NCI-H1105 (cell line): ENCODE measurements at places on chromosomes 5 and 9.

- DNase-seq, result no peak
These were observed 64.2 kb downstream of the CFAP77 start for GRCh38 chr9:132474253-132474652.

DNA sequence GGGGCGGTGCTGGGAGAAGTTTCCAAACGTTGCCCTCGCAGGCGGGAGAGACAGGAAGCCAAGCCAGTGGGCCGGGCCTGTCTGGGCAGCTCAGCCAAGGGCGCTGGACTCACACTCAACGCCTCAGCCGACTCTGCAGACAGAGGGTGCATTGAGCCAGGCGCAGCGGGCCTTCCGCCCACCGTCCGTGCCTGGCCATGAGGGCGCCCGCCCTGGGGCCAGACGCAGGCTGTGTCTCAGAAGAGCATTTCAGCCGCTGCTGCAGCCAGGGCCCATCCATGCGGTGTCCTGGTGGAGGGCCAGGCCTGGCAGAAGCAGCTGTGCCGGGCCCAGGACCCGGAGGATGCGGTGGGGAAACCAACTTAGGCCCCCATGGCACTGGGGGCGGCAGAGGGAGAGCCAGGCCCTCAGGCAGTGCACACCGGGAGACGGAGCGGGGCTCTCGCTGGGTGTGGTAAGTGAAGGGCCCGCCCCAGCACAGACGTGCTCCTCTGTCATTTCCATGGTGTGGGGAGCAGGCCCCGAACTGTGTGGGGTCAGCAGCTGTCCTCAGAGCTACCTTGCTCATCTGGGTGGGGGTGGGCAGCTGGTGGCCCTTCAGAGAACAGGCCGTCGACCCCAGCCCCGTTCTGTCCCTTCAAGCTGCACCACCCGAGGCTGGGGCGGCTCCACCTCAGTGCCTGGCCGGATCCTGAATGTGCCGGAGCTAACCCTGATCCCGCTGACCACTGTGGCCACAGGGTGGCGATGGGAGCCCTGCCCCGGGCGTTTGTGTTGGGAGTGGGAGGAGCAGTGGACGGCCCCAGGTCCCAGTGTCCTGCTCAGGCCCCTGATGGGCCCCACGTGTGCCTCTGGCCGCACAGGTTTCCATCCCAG lies 18.0 kb downstream of the DNLZ start:
- no peak for DNase-seq

DNA sequence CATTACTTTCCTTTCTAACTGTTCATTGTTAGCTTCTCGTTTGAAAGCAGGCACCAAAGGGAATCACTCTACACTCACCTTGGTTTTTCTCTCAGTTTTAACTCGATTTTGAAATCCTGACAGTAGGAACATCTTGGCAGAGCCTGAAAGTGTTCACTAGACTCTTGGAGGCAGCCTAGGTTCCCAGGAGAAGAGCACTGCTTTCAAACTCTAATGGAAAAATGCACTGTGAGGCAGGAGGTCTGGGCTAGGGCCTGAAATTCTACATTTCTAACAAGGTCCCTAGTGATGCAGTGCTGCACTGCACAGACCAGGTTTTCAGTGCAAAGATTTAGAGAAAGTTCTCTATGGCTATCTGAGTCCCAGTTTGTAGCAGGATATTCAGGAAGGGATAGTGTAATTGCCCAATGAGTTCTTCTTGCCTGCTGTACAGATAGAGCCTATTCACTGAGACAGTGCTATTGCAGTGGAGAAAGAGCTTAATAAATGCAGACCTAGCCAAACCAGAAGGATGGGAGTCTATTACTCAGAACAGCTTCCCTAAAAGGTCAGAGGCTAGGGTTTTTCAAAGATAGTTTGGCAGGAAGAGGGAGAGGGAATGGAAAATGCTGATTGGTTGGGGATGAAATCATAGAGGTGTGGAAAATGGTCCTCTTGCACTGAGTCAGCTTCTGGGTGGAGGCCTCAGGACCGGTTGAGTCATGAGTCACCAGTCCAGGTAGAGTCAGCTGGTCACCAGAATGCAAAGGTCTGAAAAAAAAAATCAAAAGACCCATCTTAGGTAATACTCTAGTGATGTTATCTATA lies 153.9 kb downstream of the GPBP1 start:
- no peak for DNase-seq

GRCh38 chr5:100634937-100635534 lies 99.9 kb downstream of the FAM174A start:
- DNase-seq, result no peak

- DNase-seq, result no peak
These were observed 78.4 kb upstream of the IL6ST start for GRCh38 chr5:56072863-56073766.

- no peak for DNase-seq
These were observed 661 bp upstream of the SLC25A51 start for GRCh38 chr9:37904445-37905130.

DNA sequence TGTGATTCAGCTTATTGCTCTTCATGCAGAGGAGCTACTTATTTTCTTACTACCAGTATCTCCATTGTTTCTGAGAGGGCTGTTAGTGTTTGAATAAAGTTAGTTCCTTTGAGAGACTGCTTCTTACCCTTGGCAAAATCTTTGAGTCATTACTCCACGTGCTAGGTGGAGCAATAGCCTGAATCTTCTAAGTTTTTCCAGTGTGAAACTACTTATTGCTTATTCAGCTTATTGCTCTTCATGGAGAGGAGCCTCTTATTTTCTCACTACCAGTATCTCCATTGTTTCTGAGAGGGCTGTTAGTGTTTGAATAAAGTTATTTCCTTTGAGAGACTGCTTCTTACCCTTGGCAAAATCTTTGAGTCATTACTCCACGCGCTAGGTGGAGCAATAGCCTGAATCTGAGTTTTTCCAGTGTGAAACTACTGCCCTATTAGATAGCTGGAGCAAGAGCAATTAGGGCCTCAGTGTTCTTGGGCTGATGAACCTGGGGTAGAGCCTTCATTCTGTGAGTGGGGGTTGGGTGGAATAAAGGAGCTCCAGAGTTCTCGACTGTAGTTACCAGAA lies 41.9 kb downstream of the GPBP1 start:
- no peak for DNase-seq

DNA sequence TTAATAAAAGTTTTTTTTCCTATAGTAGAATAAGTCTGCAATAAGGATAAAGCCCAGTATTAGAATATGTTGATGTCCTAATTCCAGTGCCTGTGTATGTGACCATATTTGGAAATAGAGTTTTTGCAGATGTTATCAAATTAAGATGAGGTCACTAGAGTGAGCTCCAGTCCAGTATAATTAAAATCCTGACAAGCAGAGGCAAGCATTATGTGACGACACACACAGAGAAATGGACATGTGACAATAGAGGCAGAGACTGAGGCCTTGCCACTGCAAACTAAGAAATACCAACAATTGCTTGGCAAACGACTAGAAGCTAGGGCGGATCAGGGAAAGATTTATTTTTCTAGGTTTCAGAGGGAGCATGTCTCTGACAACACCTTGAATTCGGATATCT lies 216.4 kb upstream of the CYLC2 start:
- DNase-seq, result no peak

DNA sequence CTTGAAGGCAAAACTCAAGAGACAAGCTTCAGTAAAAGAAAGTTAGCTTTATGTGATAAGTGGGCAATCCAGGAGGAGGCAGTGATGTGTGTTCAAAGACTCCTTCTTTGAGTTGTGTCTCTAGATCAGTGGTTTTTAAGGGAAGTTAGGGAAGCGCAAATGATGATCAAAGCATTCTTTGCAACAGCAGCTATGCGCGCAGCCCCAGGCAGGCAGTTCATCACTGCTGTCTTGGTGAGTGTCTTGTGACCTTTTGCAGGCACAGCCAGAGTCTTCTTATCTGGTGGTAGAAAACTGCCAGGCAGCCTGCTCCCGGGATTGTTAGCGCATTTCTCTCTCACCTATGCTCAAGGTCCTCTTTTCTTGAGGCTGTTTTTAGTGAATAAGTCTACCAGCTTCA lies 40.3 kb upstream of the CLK4 start:
- DNase-seq, result no peak

- no peak for DNase-seq
These were observed 6.4 kb downstream of the SWI5 start for GRCh38 chr9:128282500-128282899.

DNA sequence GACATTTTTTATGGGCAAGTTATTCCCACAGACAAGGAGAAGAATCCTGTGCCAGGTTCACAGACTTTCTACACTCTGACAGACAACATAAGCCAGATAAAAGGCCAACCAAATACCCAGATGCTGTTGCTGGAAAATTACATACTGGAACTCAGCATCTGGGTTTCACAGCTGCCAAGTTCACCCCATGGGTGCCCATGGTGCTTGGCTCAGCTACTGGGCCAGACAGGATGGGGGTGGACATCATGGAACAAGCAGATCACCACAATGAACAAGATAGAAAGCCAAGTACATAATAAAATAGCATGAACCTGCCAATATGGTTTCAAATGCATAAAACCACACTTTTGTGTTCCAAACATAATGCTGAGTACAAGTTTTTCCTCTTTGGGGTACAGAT lies 999.8 kb downstream of the NR2F1-AS1 start:
- DNase-seq, result no peak

DNA sequence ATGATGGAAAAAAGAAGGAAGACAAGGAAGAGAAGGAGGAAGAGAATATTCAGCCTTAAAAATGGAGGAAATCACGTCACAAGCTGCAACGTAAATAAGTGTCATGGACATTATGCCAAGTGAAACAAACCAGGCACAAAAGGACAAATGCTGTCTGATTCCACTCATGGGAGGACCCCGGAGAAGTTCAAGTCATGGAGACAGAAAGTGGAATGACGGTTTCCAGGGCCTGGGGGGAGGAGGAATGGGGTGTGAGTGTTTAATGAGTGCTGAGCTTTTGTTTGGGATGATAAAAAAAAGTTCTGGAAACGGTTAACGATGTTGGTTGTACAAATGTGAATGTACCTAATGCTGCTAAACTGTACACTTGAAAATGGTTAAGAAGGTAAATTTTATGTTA lies 439.5 kb downstream of the GADD45G start:
- peak; percentile 65 for DNase-seq

- DNase-seq, result no peak
These were observed 168.0 kb upstream of the RGMB start for GRCh38 chr5:98605426-98605825.

- DNase-seq, result no peak
These were observed 36.8 kb downstream of the ROPN1L start for GRCh38 chr5:10478436-10478835.

- no peak for DNase-seq
These were observed 48.5 kb downstream of the PRRC2B start for GRCh38 chr9:131442351-131442750.

GRCh38 chr5:166119506-166119905 lies 2171.9 kb upstream of the WWC1 start:
- no peak for DNase-seq

DNA sequence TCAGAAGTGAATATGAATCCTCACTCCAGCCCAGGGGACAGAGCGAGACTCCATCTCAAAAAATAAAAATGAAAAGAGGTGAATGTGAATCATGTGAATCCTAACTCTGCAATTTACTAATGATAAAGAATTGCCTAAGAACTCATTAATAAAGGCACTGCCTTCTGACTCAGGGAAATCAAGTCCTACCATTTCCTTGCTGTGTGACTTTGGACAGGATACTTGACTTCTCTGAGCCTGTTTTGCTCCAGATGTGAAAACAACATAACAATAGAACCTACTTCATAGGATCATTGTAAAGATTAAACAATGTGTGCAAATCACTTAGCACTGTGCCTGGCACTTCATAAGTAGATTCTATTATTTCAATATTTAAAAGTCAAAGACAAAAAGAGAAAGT lies 15.1 kb upstream of the PWWP2A start:
- DNase-seq, result no peak

- DNase-seq, result no peak
These were observed 29.4 kb downstream of the RAD23B start for GRCh38 chr9:107312376-107313050.

DNA sequence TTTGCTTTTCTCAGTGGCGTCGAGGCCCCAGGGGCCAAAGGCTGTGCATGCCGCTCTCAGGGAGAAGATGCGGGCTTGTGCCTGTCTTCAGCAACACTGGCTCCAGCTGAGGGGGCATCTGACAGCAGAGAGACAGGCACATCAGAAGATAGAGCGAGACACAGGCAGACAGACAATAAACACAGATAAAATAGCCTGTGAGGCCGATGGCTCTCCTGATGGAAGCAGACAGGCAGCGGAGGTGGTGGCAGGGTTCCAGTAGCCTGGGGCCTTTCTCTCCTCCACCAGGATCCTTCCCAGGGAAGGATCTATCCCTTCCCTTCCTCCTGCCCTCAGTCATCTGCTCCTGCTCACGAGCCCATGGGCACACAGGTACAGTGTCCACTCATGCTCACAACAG lies 16.6 kb upstream of the UNC5A start:
- DNase-seq, result no peak

DNA sequence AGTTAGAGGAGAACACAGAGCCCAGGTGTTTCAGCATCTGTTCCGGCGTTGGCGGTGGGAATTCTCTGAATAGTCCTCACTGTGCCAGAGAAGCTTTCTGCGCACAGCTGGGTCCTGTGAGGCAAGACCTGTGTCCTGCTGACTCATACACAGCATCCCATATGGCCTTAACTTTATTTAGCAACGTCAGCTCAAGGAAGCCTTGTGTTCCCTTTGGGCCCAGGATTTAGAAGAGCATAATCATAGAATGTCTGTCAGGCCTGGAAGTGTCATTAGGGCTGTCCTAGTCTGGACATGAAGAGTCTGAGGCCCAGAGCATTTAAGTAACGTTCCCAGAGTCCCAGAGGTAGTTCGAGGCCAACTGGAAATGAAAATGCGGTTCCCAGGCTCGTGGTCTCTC lies 188.6 kb upstream of the DMRT1 start:
- DNase-seq, result no peak

DNA sequence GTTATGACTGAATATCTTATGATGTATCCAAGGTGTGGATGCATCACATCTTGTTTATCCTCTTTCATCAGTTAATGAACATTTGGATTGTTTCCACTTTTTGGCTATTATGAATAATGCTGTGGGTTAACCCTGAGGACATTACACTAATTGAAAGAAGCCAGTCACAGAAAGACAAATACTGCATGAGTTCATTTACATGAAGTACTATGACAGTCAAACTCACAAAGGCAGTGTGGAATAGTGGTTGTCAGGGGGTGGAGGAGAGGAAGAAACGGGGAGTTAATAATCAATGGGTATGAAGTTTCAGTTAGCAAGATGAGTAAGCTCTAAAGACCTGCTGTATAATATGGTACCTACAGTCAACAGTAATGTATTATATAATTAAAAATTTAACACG lies 409.4 kb upstream of the CTNND2 start:
- no peak for DNase-seq

- DNase-seq, result no peak
These were observed 243.4 kb upstream of the KLF4 start for GRCh38 chr9:107732781-107733522.

- no peak for DNase-seq
These were observed 6.2 kb downstream of the KIF4B start for GRCh38 chr5:155019601-155020226.

- DNase-seq, result no peak
These were observed 100.8 kb upstream of the RANBP3L start for GRCh38 chr5:36402512-36402906.

DNA sequence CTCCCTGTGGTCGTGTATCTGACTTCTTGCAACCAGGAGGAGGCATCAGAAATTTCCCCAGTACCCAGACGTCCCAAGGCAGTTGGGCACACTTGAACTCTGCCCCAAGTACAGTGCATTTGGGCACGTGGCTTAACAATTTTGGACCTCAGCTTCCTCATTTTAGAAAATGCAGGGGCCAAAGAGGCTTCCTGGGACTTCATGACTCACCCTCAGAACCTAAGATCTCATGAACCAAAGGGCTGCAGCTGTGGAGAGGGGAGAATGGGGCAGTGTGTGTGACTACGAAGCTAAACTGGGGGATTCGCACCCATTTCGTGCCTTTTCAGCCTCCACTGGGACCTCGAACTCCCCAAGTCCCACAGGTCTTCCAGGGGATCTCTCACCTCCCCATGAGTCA lies 59.2 kb downstream of the SYK start:
- no peak for DNase-seq
